ENCODE measurements at places on chromosomes 5 and 9.

DNA sequence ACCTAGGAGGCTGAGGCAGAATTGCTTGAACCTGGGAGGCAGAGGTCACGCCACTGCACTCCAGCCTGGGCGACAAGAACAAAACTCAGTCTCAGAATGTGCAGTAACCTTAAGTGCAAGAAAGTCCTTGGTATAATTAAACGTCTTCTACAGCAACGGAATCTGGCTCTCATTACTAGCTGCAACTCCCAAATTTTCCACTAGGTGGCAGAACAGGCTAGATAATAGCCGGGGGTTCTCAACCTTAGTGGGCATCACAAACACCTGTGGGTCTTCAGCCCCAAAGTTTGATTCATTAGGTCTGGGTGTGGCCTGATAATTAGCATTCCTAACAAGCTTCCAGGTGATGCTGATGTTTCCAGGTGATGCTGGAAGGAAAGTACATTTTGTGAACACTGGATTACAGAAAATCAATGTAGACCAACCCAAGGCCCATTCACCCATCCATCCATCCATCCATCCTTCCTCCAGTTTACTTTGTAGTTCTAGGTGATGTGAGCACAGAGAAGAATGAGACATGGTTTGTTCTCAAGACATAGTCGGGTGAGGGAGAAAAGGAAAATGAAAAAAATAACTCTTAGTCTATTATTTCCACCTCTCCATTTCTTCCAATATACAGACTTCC, 37.3 kb downstream of the FBXW2 start:
- DNase-seq = peak; percentile 62

GRCh38 chr5:139638090-139638735, 9.9 kb upstream of the CXXC5 start:
- no peak for DNase-seq

GRCh38 chr5:52269401-52269800, 518.3 kb upstream of the ITGA1 start:
- DNase-seq = no peak

DNA sequence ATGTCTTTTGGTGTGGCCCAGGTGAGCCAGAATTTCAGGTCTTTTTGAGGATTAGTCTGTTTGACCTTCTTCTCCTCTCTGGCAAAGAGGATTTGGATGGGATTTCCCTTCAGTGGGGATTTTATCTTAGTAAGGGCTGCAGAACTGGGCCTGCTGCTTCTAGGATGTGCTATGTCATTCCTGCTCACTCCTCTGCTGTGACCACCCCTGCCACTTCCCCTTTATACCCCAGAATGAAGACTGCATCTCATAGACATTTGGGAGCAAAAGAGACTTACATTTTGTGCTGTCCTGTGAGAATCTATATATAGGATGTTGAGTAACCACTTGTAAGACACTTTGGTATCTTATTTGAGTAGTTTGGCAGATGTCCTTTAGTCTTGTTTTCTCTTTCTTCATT, 76.2 kb downstream of the ARHGAP26 start:
- DNase-seq = no peak

DNA sequence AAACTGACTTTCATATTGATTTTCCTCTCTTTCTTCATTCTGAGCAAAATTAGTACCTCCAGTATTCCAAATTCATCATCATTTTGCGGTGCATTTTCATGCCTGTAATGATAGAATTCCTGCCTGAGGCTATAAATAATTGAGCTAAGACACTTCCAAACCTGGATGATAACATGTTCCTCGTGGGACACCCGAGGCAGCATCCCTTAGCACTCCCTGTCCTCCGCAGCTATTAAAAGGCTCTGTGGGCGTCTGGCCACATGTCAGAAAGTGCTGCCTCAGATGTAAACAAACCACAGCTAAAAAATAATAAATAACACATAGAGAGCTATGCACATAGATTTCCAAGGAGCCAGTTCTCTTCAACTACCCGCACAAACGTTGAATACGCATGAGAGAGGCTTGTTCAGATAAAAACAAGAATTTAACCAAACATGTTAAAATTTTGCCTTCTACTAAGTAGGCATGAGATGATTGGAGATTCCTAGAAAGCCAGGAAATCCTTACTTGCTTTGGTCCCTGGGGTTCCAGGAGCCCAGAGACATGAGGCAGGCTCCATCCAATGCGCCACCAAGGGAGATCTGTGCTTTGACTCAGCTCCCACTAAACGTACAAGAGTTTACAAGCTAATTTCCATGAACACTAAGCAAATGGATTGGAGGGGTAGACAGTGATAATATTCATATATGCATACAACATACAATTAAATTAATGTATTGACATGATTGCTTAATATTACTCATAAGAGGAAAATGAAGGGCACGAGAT, 82.7 kb downstream of the SHC3 start:
- DNase-seq = no peak

- DNase-seq = no peak
These were observed 95.1 kb downstream of the BRINP1 start for GRCh38 chr9:119273984-119274665.

- DNase-seq = no peak
These were observed 779 bp upstream of the CTNNA1 start for GRCh38 chr5:138752341-138752950.

DNA sequence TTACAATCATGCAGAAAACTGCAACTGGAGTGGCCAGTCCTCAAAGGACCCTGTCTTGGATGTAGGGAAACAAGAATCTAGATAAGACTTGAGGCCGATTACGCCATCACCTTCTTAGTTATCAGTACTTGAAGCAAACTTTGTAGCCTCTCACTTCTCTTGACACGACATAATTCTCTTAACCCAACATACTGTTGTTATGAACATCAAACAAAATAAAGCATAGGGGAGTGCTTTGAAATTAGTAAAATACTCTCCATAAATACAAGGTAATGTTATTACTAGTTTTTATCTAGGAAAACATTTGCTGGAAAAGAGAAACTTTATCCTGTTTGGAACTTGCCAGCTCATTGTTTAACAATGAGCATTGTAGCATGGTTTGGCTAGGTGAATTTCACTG, 574.9 kb upstream of the DMAC1 start:
- no peak for DNase-seq

GRCh38 chr9:13804532-13804931, 509.4 kb downstream of the NFIB start:
- DNase-seq = no peak

GRCh38 chr5:72018143-72018803, 89.0 kb upstream of the MAP1B start:
- DNase-seq = peak; percentile 55

GRCh38 chr9:85941966-85942912, 1.3 kb downstream of the NAA35 start:
- no peak for DNase-seq

GRCh38 chr5:37514946-37515345, 135.8 kb downstream of the WDR70 start:
- DNase-seq = no peak

- DNase-seq = no peak
These were observed 145.7 kb downstream of the ARHGAP26 start for GRCh38 chr5:142915813-142916424.

DNA sequence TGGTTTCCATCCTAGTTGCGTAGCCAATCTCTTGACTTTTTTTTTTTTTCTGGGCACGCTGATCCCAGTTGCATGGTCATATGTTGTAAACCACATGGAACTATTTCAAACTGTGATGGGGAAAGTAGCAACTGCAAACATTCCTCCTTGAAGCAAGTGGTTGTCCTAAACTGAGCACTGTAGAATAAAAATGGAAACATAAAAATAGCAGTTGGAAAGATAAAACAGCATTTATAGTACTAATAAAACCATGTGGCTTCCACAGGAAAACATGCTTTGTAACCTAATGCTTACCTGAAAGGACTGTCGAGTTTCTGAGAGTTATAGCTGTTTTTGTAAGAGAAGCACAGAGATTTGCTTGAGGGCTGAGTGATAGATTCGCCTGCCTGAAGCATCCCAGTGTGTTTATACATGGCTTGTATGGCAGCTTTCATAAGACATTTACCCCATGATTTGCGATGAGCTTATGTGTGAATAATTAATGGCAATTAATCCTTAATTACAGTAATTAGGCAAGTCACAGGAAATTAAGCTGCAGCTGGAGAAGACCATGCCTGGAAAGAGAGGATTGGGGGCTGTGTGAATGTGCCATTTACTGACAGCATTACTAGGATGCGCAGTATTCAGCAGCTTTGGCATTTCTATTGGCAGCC, 136.5 kb downstream of the PBX3 start:
- no peak for DNase-seq

Measured in activated naive CD4-positive, alpha-beta T cell treated with Interleukin-2 at 50 U/mL for 16 hours (primary cell).